ENCODE measurements at places on chromosomes 4 and X. TPM values are rescaled to one million over a fixed set of nuclear protein-coding genes. Genes with fewer than 3 reads are reported as not detected.

KDR gene
- 98.1 TPM for total RNA-seq

LIMCH1 gene
- 2.7 TPM for total RNA-seq

CHIC2 gene
- 10.9 TPM for total RNA-seq

- DNase-seq, result no peak
Measured at GRCh38 chr4:118749347-118749988, 64.3 kb downstream of the METTL14 start.

DNA sequence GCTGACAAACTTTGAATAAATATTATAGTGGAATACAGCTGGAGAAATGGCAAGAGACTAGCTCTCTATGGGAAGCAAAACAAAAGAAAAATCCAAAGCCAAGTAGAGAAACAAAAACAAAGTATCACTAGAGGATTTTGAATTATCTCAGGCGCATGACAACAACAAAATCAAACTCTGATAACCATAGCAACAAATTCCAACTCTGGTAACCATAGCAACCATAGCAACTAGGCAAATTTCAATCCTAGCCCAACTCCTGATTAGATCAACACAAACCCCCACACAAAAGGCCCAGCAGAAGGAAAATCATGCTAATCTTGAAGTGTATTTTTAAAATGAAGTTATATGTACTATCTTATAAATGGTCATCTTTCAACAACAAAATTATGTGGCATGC, 98.4 kb upstream of the MAGEE2 start:
- DNase-seq, result no peak

DNA sequence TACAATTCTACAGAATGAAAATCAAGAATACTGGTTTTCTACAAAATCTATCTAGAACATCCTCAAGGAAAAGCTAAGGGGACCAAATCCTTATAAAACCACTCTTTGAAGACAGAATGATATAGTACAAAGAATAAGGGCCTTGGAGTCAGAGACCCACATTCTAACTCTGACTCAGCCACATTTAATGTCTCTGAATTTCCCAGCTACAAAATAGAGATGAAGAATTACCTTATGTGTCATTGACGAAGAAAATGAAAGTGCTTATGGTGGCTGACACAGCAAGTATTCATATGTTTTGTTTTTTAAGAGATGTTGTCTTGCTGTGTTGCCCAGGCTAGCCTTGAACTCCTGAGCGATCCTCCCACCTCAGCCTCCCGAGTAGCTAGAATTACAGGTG, 35.9 kb upstream of the CXorf38 start:
- no peak for DNase-seq

DNA sequence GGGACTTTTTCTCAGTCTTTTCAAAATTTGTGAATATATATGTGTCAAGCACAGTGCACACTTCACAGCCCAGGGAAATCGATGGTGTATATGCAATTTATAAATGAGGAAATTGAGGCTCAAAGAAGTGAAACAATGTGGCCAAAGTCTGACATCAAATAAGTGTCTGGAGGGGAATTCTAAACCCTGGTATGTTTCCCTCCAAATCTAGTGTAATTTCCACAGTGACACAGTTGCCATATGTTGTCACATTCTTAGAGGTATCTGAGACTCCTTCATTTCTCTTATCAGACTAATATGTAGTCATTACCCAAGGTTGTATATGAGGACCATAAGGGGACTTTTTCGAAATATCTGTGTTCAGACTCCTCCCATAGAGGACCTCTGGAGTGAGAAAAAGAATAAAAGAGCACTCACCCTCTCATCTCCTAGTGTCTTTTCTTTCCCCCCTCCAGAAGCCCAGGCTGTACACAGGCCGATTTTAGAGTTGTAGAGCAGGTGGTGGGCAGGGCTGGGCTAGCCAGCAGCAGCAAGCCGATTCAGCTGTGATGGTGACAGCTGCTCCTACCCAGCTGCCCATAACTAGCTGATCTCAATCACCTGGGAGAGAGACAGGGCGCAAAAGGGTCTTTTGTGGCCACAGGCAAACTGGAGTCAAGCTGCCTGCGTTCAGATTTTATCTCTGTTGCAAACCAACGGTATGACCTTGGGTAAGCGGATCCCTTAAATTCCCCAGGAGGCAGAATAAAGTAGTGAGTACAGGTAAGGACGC, 55.1 kb downstream of the CLCN5 start:
- no peak for DNase-seq

GRCh38 chr4:156515295-156515694, 456.3 kb downstream of the PDGFC start:
- no peak for DNase-seq

DNA sequence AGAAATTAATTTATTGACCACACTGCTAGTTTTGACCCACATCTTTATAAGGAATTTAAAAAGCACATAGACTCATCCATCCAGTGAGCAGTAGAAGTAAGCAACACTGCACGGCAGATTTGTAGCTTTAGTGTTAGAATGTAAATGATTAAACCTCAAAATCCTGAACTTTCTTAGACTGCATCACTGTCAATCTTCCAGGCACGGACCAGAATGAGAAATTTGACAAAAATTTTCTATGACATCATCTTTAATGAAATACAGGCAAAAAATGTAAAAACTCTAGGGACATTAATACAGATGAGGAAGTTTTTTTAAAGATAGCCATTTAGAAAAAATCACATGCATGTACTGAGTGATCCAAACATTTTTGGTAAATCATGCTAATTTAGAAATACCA, 29.2 kb downstream of the NLGN4X start:
- DNase-seq, result no peak

GRCh38 chr4:57110640-57111511, 691 bp upstream of the IGFBP7 start:
- DNase-seq, result peak; percentile 56

Measured in H1 (cell line).